ENCODE measurements at places on chromosomes 6 and 20. TPM values are rescaled to one million over a fixed set of nuclear protein-coding genes. Genes with fewer than 3 reads are reported as not detected.

DNA sequence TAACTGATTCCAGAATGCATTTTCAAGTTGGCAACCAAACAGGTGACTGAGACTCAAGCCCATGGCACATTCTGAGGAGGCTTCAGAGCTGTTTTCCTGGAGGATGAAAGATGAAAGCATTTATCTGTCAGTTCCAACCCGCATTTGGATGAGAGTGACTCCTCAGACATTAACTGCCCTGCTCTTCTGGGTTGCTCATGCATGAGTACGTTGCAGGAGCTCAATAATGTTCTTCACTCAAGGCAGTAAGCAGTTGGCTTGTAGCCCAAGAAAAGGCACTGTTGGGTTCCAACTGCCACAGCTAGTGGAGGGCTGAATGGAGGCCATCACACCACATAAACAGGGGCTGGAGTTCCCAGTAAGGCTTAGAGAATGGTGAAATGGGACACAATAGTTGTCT is 155.3 kb downstream of the FUT9 start:
- H3K4me3 ChIP-seq = no peak overlapping the region
- H3K4me1 ChIP-seq = no peaks in the 10 kb centered on the region
- no peak for DNase-seq
- no peaks in the 10 kb centered on the region for H3K36me3 ChIP-seq
- no peak overlapping the region for H3K27ac ChIP-seq

DNA sequence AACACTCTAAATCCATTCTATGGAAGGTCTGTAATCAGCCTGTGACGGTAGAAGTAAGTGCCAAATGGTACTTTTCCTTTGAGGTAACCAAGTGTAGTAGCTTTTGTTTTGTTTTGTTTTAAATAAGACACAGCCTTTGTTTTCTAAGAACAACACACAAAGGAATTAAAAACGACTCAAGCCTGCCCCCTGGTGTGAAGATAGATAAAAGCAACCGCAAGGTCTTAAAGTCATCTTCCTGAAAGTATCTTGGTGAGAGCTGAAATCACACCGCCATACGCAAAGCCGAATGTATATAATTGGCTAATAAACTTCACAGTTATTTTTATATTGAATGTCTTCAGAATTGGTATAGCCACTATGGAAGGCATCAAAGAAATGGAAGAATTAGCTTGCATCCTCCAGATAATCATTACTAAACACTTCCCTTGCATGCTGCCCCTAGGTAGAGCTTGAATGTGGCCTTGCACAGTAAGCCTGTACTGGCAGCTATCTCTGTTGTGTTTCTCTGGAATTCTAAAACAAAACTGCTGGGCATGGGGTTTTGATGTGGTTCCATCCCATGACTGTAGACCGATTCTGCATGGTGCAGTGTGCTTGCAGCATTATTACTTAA is 95.6 kb downstream of the LAMP5 start:
- H3K36me3 ChIP-seq = no peaks in the 10 kb centered on the region
- H3K27me3 ChIP-seq = peaks cover 10% of the 10 kb centered on the region
- no peak overlapping the region for H3K4me3 ChIP-seq

DNA sequence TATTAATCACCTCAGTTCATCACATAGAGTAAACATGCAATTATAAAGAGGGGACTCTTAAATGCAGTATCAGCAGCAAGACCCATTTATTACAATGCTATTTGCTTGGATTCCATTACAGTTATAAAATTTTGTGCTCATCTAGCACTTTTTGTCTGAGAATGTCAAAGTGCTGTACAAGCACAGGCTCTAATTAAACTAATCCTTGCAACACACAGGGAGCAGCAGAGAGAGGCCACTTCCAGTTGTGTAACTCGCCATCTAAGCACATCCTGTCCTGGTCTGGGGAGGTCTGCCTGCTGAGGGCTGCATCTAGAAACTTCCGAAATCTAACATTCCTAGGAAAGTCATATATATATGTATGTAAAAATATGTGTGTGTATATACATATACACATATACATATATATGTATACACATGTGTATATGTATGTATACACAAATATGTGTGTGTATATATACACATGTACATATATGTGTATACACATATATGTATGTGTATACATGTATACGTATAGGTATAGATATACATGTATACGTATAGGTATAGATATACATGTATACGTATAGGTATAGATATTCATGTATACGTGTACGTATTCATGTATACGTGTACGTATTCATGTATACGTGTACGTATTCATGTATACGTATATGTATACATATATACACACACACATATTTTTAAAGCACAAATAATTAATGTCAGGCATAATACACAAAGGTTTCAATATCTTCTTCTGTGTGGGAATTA is 136.4 kb upstream of the JARID2 start:
- H3K27me3 ChIP-seq = peaks cover 7% of the 10 kb centered on the region
- no peak overlapping the region for H3K4me3 ChIP-seq
- DNase-seq = no peak
- no peaks in the 10 kb centered on the region for H3K4me1 ChIP-seq

DNA sequence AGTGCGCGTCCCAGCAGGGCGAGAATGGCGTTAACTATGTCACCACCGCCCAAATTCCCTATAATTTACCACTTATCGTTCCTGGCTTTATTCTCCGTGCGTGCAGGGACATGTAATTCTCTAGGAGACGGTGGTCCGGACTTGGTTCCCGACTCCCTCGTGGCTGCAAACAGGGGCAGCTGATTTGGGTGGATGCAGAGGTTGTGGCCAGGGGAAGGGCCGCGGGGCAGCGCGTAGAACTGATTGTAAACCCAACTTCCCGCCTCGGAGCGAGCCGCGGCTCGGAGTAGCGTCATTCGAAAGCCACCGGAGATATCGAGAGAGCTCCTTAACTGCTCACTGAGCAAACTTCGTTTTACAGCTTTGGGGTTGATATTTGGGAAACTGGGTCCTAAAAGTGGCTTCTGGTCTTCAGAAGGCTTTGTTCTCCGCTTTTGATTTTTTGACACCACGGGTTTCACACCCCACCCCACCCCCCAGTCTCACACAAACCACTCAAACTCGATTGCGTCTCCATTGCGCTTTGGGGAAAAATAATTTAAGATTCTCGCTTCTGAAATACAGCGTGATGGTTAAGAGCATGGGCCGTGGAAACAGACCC is 17.5 kb upstream of the ZSCAN9 start:
- peaks cover 4% of the 10 kb centered on the region for H3K36me3 ChIP-seq
- no peak overlapping the region for H3K27ac ChIP-seq
- peaks cover 92% of the 10 kb centered on the region for H3K27me3 ChIP-seq
- no peak for DNase-seq
- peaks cover 24% of the 10 kb centered on the region for H3K4me1 ChIP-seq
- H3K4me3 ChIP-seq = peak overlapping the region; percentile 76

Gene GABRR1
- total RNA-seq = not detected

GRCh38 chr6:133632906-133633305 is 256.0 kb upstream of the TCF21 start:
- H3K27me3 ChIP-seq = no peaks in the 10 kb centered on the region
- H3K4me1 ChIP-seq = peaks cover 2% of the 10 kb centered on the region
- H3K4me3 ChIP-seq = no peak overlapping the region
- H3K36me3 ChIP-seq = no peaks in the 10 kb centered on the region

- peaks cover 14% of the 10 kb centered on the region for H3K27me3 ChIP-seq
- no peaks in the 10 kb centered on the region for H3K36me3 ChIP-seq
- H3K4me1 ChIP-seq = no peaks in the 10 kb centered on the region
- no peak for DNase-seq
- H3K4me3 ChIP-seq = no peak overlapping the region
Measured at GRCh38 chr6:98716341-98716740, 118.0 kb upstream of the POU3F2 start.

GRCh38 chr6:129849456-129849855 is 11.7 kb downstream of the TMEM244 start:
- peaks cover 10% of the 10 kb centered on the region for H3K4me1 ChIP-seq
- H3K4me3 ChIP-seq = no peak overlapping the region
- DNase-seq = no peak
- no peaks in the 10 kb centered on the region for H3K36me3 ChIP-seq
- no peaks in the 10 kb centered on the region for H3K27me3 ChIP-seq

Gene PSORS1C2
- total RNA-seq = not detected

- H3K4me3 ChIP-seq = no peak overlapping the region
- H3K27ac ChIP-seq = no peak overlapping the region
- no peak for DNase-seq
Measured at GRCh38 chr20:21289651-21290050, 13.5 kb upstream of the XRN2 start.

Gene HRH3
- not detected for total RNA-seq

Gene ABHD16B
- not detected for total RNA-seq

GRCh38 chr20:13857961-13858360 is 73.1 kb downstream of the NDUFAF5 start:
- H3K4me3 ChIP-seq = no peak overlapping the region
- H3K4me1 ChIP-seq = no peaks in the 10 kb centered on the region
- H3K36me3 ChIP-seq = no peaks in the 10 kb centered on the region
- DNase-seq = no peak
- H3K27me3 ChIP-seq = peaks cover 4% of the 10 kb centered on the region

Gene OR2H2
- not detected for total RNA-seq

DNA sequence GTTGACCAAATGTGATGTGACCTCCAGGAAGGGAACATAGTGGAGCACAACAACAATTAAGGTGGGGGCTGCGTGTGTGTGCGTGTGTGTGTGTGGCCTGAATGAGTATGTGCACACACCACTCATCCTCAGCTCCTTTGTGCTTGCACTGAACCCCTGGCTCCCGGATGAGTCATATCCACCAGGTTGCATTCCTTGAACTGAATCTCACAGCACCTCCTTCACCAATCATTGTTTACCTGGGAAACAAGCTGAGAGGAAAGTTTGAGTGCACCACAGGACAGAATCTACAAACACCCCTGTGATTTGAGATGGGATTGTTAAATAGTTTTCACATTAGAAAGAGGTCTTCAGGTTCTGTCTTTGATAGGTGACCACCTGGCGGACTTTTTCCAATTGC is 33.7 kb upstream of the GPR6 start:
- no peaks in the 10 kb centered on the region for H3K36me3 ChIP-seq
- no peaks in the 10 kb centered on the region for H3K4me1 ChIP-seq
- no peak overlapping the region for H3K27ac ChIP-seq
- no peak overlapping the region for H3K4me3 ChIP-seq
- H3K27me3 ChIP-seq = peaks cover 2% of the 10 kb centered on the region
- no peak for DNase-seq

GRCh38 chr6:30716879-30717128 is 277 bp downstream of the MDC1 start:
- DNase-seq = no peak
- no peaks in the 10 kb centered on the region for H3K27me3 ChIP-seq
- peak overlapping the region; percentile 96 for H3K4me3 ChIP-seq
- H3K36me3 ChIP-seq = peaks cover 37% of the 10 kb centered on the region
- H3K4me1 ChIP-seq = peaks cover 33% of the 10 kb centered on the region
- peak overlapping the region; percentile 99 for H3K27ac ChIP-seq

Gene PRICKLE4
- 2.3 TPM for total RNA-seq

Gene SRMS
- not detected for total RNA-seq

DNA sequence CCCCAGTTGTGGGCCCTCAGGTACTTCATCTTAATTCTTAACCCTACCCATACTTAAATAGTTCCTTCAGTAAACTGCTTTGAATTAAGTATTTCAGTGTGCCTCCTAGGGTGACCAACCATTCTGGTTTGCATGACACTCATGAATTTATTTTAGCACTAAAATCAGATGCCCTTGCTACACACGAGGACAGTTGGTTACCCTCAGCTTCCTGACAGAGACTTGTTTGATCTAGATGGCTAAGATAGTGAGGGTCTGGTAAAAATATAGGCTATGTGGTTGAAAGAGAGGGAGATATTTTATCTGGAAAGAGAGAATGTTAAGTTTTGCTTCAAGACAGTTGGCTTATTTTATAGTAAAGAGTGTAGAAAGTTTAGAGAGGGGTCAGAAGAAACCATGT is 10.6 kb downstream of the PGK2 start:
- no peak for DNase-seq
- H3K36me3 ChIP-seq = no peaks in the 10 kb centered on the region
- no peak overlapping the region for H3K27ac ChIP-seq
- H3K27me3 ChIP-seq = no peaks in the 10 kb centered on the region

DNA sequence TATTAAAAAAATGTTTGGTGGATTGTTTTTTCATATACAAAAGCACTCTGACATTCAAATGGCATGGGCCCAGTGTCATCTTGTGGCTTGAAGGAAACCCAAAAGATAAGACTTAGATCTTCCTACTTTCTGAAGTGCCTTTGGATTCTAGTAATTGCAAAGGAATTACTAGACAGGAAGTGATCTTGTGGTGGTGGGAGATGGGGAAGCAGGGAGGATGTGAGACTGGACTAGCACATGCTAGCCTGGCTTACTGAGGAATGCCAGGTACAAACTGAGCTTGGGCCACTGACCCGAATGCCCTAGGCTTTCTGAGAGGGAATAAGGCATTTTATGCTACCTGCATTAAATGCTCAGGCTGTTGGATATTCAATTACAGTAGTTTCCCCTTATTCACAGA is 59.0 kb downstream of the AFG1L start:
- H3K4me3 ChIP-seq = no peak overlapping the region
- peaks cover 5% of the 10 kb centered on the region for H3K36me3 ChIP-seq
- H3K27me3 ChIP-seq = no peaks in the 10 kb centered on the region
- no peak overlapping the region for H3K27ac ChIP-seq
- H3K4me1 ChIP-seq = no peaks in the 10 kb centered on the region
- no peak for DNase-seq

DNA sequence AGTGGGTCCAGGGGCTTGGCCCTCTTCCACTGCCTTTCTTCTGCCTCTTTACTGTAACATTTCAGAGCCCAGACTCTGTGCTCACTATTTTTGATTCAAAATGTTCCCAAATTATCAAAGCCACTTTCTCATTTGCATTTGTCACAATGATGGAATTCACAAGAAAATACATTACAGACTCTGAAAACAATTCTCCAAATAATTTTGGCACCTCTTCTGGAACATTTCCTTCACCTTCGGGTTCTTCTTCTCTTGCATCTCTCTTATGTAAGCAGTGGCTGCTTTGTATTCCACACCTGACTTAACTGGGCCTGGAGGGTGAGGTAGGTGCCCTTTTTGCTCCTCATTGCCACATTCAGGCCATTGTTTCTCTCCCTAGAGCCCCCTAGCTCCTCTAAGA is 30.0 kb downstream of the ZNF184 start:
- H3K4me1 ChIP-seq = no peaks in the 10 kb centered on the region
- H3K4me3 ChIP-seq = no peak overlapping the region
- peaks cover 11% of the 10 kb centered on the region for H3K36me3 ChIP-seq
- no peak for DNase-seq

DNA sequence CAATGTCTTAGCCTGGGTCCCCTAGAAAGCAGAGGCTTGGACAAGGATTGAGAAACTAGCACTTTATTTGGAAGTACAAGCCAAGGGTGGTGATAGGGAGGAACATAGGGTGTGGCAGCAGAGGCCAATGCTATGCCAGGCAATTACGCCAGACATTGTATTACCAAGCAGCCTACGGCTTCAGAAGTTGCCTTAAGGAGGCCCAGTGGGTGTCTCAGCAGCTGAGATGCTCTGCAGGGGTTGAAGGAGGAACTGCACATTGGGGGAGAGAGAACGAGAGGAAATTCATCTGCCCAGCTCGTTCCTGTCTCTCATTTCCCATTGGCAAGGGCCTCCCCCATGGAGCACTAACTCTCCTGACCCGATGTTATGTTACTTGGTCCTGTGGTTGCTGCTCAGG is 859 bp downstream of the C20orf202 start:
- H3K36me3 ChIP-seq = no peaks in the 10 kb centered on the region
- no peak overlapping the region for H3K27ac ChIP-seq
- no peak overlapping the region for H3K4me3 ChIP-seq
- peaks cover 35% of the 10 kb centered on the region for H3K27me3 ChIP-seq
- no peaks in the 10 kb centered on the region for H3K4me1 ChIP-seq

Gene PAX1
- total RNA-seq = not detected

Gene MAP1LC3A
- total RNA-seq = 60.5 TPM

Gene RBPJL
- total RNA-seq = not detected

Gene BANF2
- not detected for total RNA-seq

GRCh38 chr20:59745716-59746115 is 141.4 kb downstream of the PHACTR3 start:
- H3K36me3 ChIP-seq = no peaks in the 10 kb centered on the region
- H3K27me3 ChIP-seq = no peaks in the 10 kb centered on the region
- no peaks in the 10 kb centered on the region for H3K4me1 ChIP-seq
- H3K4me3 ChIP-seq = no peak overlapping the region
- no peak for DNase-seq
